Stimulated activated CD4-positive, alpha-beta T cell treated with anti-CD3 and anti-CD28 coated beads, Interleukin-1b, Interleukin-23, amount 100 ng/mL, for 48 hours (primary cell): ENCODE measurements at places on chromosomes 11 and 22.

GRCh38 chr22:47374273-47374771 lies 611.9 kb downstream of the TBC1D22A start:
- no peak for DNase-seq

DNA sequence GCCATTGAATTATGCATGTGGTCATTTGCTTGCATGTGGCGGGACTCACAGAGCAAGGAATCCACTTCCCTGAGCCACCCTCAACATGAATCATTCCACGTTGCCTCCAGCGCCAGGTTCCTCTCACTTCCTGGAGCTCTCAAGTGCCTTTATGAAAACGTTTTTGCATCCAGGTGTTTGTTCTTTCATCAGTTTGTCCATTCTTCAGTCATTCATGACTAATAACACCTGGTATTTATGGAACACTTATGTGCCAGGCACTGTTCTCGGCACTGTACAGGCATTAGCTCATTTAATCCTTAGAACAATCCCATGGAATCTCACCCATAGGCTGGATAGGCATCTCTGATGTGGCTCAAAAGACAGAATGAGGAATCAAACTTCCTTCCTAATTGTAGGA lies 256.1 kb upstream of the SYN3 start:
- DNase-seq, result no peak

DNA sequence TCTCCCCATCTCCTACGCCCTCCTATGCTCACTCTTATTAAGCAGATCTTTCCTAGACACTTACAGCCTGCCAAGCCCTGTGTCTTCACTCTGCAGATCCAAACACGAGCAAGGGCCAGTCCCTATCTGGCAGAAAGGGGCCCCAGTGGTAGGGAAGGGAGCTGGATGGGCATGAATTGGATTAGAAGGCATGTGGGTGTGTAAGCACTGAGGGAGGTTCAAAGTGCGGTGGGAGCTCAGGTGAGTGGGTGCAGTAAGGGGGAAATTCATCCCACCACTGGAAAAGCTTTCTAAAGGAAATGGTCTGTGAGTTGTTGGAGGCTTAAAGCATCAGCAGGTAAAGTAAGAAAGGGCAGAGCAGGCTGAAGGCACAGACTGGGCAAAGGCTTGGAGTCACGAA lies 5.5 kb downstream of the TMEM132A start:
- no peak for DNase-seq

DNA sequence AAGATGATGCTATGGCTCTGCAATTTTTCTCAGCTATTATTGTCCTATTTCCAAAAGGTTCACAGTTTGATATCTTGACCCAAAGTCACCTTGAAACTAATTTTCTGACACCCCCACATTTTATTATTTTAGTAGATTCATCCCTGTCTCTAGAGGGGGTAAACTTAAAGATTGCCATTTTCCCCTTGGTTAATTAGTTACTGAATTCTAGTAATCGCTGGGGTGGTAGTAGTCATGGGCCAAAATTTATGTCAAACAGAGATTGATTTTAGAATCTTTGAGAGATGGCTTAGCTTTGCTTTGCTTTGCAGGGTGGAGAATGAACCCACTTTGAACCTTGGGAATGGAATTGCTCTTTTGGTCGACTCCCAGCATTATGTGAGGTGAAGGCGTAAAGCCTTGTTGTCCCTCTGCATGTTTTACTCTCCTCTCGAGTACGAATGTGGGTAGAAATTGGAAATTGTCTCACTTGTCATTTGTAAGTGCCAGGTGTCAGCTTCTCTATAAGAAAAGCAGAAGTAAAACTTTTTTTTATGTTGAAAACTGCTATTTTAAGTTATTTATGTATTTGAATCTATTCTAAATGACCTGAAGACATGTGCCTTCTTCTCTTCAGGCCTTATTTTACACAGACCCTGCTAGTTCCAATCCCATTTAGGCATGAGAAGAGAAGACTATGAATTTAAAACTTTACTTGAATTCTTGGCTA lies 42.4 kb upstream of the RCE1 start:
- no peak for DNase-seq

DNA sequence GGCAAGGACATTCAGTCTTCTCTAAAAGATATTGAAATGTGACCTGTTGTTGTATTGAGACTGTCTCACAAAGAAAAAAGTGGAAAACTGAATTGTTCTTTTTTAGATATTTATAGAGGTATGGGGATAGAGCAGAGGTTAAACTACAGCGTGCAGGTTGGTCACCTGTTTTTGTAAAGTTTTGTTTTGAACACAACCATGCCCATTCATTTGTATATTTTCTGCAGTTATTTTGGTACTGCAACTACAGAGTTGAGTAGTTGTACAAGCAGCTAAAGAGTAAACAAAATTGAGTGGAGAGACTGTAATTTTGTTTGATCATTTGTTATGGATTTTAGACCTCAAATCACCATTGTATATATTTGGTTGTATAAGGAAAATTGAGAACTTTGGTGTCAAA lies 11.3 kb downstream of the EED start:
- DNase-seq, result no peak

GRCh38 chr11:130710497-130711012 lies 205.7 kb downstream of the SNX19 start:
- no peak for DNase-seq

DNA sequence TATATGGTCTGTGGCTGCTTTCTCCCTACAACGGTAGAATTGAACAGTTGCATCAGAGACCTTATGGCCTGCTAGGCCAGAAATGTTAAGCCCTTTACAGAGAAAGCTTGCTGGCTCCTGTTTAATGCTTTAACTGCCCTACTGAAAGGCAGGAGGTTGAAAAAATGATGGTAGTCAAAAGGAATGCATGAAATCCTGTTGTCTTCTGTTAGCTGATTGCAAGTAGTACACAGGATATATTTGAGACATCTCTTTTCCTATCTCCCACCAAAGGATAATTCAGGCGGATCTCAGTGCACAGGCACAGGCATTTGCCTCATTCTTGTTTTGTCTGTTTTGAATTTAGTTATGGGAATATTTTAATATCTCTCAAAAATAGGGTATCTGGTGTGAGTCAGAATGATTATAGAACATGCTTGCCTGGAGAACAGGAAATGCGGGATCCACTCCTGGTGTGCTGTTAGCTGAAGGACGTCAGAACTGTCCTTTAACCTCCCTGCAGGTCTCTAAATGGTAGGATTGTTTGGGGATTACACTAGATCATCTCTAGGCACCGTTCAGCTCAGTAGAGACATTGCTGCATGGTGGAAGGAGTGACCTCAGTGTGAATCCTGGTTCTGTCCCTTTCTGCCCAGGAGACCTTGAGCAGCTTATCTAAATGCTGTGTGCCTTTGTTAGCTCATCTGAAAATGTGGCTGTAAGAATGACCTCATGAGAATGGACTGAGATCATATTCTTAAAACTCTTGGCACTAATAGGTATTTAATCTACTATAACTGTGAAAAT lies 49.5 kb downstream of the PACS1 start:
- DNase-seq, result no peak

DNA sequence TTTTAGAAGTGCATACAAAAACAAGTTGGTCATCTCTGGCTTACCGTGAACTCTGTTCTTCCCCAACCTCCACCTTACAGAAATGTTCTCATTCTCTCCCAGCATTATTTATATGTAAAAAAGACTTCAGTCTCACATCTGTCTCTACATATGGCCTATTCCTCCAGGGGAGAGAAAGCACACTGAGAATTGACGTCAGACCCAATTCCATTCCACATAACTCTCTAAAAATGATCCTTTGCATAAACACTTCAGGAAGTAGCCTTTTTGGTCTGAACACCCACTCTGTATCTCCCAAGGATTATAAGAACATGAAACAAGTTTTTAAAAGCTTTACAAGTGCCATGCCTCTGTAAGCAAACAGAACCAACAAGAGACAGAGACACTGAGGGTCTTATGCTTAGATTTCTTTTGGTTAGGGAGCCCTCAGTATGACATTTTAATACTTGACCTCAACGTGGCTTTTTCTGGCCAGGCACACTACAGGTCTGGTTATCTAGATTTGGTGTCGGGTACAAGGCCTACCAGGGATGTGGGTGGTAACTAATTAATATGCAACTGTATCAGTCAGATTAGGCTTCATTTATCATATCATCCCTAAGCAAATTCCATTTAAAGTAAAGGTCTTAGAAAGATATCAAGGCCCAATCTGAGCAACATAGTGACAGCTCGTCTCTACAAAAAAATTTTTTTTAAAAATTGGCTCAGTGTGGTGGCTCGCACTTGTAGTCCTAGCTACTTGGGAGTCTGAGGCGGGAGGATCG lies 48.5 kb upstream of the PPP2R1B start:
- no peak for DNase-seq

DNA sequence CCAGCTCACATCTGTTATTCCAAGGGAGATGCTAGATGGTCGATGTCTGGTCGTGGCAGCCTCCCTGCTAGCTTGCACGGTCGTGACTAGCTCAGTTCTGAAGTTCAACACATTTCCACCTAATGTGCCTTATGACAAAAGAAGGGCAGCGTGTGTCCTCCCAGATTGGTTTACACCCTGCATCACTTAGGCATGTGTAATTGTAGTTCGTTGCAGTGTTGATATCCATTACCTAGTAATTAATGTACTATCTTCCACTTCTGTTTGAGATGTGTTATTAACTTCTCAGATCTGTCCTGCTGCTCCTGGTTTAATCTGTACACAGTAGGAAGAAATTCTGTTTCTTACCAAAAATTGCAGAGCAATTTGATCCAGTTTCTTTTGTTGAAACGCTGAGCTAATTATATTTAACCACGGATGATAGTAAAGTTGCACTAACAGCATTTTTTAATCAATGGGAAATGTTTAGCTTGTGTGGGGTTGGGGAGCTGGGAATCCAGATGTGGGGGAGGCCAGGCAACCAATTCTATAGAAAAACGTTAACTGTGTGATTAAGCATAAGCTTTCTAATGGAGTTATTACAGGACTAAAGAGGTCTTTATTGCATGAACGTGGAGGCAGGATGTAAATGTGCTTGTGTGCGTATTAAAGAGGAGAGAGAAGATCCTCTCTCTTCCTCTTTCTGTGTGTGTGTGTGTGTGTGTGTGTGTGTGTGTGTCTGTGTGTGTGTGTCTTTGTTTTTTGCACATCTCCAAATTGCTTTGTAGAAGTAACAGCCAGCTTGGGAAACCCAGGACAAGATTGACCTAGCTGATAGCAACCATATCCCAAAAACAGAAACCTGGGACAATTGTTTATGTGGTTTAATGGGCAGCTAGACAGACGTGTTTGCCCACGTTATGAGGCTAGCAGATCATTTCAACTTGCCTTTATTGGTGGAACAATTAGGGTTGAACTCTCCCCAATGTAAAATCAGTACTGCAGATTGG lies 145.7 kb upstream of the TTC12 start:
- no peak for DNase-seq

- peak; percentile 82 for DNase-seq
These were observed 201.2 kb upstream of the E2F8 start for GRCh38 chr11:19441752-19442553.

GRCh38 chr11:35852056-35852455 lies 91.8 kb upstream of the LDLRAD3 start:
- DNase-seq, result no peak

DNA sequence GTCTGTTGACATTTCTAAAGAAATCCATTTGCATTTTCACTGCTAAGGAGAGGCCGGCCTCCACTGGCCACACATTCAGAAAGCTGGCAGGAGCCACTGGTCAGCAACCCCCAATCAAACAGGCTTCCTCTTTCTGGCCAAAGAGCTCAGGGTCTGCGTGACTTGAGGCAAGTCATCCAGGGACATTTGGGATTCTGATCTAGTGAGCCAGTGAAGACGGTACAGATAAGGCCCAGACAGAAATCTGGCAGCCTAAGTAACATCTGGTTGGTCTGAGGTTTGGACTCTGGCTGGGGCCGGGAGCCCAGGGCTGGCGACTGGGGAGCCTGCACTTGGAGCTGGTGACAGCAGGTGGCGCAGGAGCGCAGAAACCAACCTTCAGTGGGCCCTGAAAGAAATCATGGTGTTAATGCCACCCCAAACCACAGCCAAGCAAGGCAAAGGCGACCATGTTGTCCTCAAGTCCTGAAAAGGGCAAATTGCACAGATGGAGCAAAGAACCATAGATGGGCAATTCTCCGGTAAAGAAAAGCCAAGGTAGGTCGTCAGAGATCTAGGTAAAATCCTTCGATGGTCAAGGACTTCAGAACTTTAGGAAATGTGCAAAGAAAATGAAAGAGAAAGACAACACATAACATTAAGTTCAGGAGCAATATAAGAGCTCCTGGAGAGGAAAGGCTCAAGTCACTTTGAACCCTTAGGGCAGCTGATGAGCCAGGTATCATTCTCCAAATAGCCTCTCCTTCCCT lies 99.4 kb upstream of the BLID start:
- DNase-seq, result peak; percentile 12

- DNase-seq, result peak; percentile 39
These were observed 51.5 kb upstream of the GAL start for GRCh38 chr11:68632802-68633201.

- DNase-seq, result no peak
These were observed 387.7 kb downstream of the NXPE2 start for GRCh38 chr11:115065830-115066664.

DNA sequence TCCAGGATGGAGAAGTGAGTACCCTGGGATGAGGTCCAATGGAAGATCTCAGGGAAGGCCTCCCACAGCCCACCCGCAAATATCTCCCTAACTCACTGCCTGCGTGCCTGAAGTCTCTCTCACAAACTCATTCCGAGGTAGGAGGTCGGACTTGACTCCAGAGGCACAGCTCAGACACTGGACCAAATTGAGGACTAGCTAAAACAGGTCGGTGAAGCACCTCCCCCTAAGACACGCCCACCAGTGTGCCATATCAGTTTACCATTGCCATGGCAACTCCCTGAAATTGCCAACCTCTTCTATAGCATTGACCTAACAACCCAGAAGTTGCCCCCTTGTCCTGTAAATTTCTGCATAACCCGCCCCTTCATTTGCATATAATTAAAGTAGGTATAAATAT lies 17.5 kb downstream of the RPL3 start:
- DNase-seq, result no peak

- DNase-seq, result no peak
These were observed 13.0 kb upstream of the KIRREL3 start for GRCh38 chr11:127013550-127013949.

GRCh38 chr11:65026810-65027209 lies 429 bp upstream of the SNX15 start:
- no peak for DNase-seq

- no peak for DNase-seq
These were observed 13.2 kb downstream of the BBS1 start for GRCh38 chr11:66523611-66524010.

GRCh38 chr22:29985912-29986311 lies 94.4 kb upstream of the HORMAD2 start:
- DNase-seq, result no peak

DNA sequence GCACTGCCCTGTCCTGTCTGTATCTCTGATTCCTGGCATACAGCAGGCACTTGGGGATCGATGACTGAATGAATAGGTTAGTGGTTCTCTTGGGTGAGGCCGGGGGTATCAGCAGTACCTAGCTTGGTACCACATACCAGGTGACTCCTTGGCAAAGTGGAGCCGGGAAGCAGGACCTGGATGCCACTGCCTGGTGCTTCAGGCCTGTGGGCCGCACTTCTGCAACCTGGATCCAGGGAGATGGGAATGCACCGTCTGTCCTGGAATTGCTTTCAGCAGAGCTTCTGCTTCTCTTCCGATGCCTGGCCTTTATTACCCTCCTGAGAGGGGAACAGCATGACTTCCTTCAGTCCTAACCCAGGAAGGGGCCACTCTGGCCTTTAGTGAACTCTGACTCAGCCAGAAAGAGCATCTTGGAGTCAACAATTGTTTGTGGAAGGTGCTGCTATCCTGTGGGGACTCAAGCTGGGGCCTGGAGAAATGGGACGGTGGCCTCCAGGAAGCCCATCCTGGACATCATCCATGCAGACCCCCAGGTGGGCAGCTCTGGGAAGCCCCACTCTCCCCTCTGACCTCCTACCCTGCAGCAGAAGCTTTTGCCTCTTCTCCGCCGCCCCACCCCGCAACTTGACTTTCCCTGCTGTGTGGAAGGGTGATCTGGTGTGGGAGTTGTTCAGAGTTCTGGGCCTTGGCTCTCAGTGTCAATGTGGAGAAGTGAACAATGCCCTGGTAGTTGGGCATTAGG lies 5.1 kb downstream of the CD82 start:
- DNase-seq, result no peak
